ENCODE measurements at places on chromosomes 5 and 9.

DNA sequence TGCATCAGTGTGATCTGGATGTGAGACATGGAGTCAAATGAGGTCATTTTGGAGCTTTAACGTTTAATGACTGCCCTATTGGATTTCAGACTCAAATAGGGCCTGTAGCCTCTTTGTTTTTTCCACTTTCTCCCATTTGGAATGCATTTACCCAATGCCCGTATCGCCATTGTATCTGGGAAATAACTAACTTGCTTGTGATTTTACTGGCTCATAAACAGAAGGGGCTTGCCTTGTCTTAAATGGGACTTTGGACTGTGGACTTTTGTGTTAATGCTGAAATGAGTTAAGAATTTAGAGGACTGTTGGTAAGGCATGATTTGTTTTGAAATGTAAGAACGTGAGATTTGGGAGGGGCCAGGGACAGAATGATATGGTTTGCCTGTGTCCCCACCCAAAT, 494.6 kb downstream of the CHSY3 start:
- DNase-seq = no peak

DNA sequence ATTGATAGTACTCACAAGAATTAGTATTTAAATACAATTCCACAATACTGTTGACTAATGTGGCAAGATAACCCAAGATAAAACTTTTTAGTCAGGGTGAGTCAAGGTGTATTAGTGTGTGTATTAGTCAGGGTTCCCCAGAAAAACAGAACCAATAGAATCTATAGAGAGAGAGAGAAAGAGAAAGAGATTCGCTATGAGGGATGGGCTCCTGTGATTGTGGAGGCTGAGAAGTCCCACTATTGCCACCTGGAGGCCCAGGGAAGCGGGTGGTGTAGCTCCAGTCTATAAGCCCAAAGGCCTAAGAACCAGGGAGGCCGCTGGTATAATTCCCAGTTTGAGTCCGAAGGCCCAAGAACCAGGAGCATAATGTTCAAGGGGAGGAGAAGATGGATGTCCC, 10.0 kb upstream of the SHISAL2B start:
- DNase-seq = no peak

DNA sequence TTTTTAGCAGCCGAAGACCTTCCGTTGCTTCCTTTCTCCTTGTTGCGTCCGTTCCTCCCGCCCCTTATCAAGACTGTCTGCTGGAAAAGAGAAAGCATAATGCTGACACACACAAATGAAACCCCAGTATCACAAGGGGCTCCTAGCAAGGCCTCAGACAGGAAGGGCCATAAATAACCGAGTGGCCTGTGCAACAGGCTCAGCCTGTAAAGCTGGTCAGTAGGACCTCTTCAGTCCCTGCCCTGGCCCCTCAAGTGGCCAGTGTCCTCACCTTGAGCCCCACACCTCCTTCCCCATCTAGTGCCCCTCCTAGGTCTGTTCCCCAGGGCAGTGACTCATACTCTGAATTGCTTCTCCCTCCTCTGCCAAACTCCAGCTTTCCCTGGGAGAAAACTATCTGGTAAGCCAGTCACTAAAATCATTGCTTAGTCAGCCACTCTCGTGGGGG, 174.6 kb upstream of the IL12B start:
- DNase-seq = peak; percentile 2

DNA sequence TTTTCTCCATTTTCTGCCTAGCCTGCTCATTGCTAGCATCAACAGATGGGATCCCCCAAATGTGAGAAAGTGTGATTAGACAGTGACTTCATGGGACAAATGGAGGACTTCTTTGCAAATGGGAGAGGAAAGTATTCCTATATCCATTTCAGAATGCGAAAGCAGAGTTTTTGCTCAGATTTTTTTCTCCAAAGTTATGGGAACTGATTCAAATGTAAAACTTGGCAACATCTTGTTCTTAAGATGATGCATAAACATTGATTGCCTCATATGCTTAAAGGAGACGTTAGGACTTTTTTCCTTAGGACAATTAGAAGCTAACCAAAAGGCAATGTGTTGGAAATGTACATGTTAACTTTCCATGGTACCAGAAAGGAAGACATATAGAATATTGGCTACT, 704.3 kb upstream of the ZNF608 start:
- no peak for DNase-seq

DNA sequence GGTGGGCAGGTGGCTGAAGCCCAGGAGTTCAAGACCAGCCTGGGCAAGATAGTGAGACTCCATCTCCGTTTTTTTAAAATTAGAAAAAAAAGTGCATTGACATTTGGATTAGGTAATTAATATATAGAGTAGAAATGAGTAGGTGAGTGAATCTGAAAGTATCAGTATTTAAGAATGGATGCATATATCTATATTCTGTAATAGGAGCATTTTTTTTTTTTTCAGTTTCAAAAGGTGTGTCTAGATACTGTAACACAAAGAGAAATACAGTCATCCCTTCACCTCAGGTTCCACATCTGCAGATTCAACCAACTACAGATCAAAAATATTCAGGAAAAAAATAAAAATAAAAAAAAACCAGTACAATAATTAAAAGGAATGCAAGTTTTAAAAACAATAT, 50.8 kb downstream of the RBM27 start:
- DNase-seq = no peak
